ENCODE measurements at places on chromosomes 16 and 17.
A peak's percentile ranks its signal among the peaks of the same experiment; 100 is the strongest.

DNA sequence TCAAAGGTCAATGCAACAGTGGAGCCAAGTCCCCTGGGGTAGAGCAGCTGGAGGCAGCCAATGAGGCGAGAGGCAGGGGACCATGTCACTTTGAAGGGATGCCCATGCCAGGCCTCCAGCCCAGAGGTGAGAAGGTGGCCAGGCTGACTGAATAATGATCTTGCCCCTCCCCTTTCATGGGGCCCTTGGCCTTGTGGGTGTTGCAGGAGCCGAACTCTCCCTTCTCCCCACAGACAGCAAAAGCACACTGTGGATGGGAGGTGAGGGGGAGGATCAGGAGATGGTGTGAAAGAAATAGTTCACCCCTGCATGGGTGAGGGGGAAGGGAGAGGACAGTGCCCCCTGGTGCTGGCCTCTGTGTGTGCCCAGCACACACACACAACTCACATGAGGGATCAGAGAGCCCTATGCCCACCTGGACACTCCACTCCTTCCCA lies 15.8 kb upstream of the TBX21 start:
- DNase-seq = peak; percentile 72

- no peak for DNase-seq
These were observed 159.4 kb downstream of the ENGASE start for GRCh38 chr17:79233916-79234551.

DNA sequence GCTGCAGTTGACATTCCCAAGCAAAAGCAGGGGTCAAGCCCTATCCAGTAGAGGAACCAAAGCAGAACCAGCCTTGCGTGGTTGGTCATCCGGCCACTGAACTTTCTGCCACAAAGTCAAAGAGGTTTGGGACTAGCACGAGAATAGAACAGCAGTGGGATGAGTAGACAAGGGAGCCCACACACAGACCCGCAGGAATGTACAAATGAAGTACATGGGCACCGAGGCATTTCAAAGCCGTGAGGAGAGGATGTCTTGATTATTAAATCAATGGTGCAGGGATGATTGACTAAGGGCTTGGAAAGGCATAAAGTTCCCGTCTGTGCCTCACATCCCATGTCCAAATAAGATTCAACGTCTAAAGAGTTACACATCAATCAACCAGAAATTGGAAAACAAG lies 81.8 kb upstream of the TBC1D3K start:
- no peak for DNase-seq

GRCh38 chr17:7588553-7589203 lies 1.2 kb downstream of the SOX15 start:
- no peak for DNase-seq

DNA sequence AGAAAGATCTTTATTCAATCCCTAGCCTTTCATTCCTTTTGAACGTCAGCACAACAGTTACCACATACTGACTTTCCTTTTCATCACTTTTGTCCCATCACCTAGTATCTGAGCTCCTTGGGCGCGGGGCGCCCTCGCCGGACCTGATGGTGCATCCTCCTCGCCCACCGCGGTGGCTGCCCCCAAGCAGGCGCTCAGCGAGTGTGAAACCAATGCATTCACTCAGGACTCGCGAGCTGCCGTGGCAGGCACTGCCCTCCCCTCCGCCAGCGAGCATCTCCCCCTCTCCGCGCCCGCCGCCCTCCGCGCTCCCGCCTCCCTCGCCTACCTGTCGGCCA lies 756 bp downstream of the KLHL11 start:
- peak; percentile 69 for DNase-seq

DNA sequence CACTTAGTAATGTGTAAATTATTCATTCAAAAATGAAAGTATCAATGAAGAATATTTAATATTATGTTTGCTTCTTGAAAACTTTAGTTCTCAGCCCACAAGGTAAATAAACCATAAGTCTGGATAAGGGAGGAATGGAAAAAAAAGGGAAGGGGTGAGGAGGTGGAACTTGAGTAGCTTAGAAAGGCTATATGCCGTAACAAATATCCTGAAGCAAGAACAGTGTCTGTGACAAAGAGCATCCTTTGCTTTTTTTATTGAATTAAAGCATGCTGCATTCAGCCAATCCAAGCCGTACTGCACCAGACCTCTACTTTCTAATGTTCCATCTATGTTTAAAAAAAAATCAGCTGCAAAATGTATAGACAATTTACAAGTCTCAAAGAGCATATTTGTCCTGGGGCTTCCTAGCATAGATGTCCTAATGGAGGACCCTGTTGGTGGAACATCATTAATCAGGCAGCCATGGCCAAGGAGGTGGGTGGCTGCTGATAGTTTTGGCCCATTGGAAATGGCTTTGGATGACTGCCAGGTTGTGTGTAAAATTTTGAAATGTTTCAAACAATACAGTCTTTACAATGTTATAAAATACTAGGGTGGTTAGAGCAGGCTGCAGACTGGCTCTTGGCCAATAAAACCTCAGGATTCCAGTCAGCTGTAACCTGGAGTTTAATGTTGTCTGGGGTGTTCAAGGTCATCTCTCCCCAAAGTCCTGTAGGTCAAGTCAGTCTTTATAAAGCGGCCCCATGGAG lies 895.8 kb upstream of the SOX9 start:
- DNase-seq = no peak

DNA sequence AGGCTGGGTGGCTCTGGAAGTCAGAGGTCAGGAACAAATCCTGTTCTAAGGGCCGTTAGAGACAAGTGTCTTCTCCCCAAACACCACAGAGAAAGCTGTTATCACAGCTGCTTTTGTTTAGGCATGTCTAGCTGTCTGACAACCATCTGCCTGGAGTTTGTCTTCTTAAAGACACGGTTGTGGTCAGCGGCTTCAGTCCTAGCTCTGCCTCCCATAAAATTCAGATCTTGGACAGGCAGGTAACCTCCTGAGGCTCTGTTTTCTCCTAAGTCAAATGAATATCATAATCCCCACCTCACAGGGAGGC lies 2.3 kb upstream of the ITGA3 start:
- DNase-seq = no peak

DNA sequence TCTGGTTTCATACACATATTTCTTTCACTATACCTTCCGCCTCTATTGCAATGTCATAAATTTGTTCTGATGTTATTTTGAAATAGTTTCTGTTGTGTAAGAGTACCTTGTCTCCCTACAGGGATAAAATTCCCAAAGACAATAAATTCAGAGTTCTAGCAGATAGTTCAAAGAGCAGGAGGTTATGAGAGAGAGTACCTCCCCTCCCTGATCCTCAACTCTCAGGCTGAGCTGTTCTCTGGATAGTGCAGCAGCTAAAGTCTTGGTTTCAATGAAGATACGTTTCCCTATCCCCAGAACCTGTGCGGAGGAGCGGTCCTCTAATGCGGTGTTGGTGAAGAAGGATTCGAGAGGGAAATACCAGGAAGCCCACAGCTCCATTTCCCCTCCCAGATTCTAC lies 190.2 kb upstream of the CPHXL start:
- no peak for DNase-seq

GRCh38 chr17:2392252-2393173 lies 8.3 kb downstream of the MNT start:
- DNase-seq = peak; percentile 98

- DNase-seq = no peak
These were observed 14.0 kb upstream of the CYB5B start for GRCh38 chr16:69410219-69410990.

DNA sequence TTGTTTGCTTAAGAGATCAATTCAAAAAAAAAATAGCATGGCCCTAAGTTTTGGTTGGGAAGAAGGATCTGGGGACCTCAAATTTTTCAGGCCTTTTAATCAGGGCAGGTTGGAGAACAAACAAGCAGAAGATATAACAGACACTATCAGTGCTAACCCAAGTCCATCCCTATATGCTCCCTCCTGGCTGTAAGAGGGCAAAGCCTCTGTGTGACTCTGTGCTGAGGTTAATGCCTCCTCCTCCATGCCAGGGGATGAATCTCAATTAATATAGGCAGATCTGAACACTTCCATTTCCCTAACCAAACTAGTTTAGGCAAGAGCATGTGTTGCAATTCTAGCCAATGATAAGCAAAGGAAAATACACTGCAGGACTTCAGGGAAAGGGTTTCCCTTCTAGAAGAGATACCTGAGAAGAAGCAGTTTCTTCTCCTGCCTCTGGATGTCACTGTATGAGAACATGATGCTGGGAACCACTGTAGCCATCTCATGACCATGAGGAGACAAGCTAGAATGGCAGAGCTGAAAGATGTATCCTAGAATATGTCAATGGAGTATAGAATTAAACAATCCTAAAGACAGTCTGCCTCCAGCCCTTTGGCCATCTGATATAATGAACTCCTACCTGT lies 76.0 kb downstream of the CHD9NB start:
- no peak for DNase-seq

- DNase-seq = peak; percentile 57
These were observed 19.1 kb downstream of the C16orf95 start for GRCh38 chr16:87297918-87298631.
